ENCODE measurements at places on chromosomes 4 and X.

DNA sequence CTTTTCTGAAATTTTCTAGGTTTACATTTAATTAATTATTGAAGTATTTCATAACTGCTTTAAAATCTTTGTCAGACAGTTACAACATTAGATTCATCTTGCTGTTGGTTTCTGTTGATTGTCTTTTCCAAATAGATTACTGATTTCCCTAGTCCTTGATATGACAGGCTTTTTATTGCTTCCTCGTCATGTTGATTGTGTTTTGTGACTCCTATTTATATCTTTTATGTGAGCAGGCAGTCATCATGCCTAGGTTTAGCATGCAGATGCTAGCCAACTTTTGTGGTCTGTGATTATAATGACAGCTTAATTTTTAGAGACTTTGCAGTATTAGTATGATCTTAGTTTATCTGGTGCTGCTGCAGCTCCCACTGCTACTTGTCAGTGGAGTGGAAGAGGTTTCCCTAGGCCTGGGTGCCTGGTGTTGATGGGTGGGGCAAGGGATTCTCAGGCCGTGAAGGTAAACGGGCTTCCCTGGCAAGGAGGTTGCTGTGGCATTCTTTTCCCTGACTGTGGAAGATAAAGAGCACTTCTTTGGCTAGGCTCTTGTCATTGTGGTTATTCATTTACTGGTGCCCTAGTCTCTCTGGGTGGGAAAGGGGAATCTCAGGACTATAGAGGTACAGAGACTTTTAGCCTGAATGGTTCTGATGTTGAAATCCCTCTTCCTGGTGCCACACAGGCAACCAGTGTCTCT, 65.7 kb downstream of the SERPINA7 start:
- DNase-seq: no peak

DNA sequence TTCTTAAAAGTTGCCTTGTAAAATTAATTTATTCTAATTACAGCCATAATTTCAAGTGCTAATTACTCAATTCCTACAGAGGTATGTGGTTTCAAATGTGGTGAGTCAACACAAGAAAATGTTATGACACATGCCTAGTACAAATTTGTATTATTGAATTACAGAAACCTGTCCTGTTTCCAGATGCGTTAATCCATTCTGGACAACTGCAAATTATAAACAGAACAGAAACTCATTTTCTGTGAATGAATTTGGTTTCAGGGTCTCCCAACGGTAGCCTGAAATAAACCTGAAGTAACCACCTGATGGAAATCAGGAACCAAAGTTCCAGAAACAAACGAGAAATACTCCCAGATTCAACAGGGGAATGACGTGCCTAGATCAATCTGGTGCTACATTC, 328.6 kb upstream of the F9 start:
- DNase-seq: no peak

GRCh38 chrX:106040861-106041260, 2.3 kb upstream of the SERPINA7 start:
- no peak for DNase-seq

GRCh38 chr4:68953056-68953596, 1.5 kb upstream of the UGT2A3 start:
- DNase-seq: no peak

- no peak for DNase-seq
Observed at GRCh38 chr4:23814996-23815660, 74.7 kb downstream of the PPARGC1A start.

GRCh38 chr4:159248384-159249178, 145.7 kb downstream of the RAPGEF2 start:
- peak; percentile 31 for DNase-seq

Data from BJ (cell line).